ENCODE measurements at places on chromosomes 11 and 22.

DNA sequence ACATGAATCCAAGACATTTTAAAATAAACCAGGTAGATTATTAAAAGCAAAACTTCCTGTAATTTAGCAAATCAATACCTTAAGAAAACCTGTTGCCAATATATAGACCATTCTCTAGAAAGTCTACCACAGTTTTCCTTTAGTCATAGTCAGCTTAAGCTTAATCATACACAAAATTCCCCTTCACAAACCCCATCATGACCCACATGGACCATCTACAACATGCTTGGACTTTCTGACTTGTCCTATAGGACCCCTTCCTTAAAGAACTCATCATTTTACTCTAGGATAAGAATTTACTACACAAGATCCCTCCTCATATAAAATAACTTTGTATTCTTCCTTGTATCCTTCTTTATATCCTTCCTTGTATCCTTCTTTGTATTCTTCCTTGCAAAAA lies 16.2 kb upstream of the RNASEH2C start:
- DNase-seq = no peak

DNA sequence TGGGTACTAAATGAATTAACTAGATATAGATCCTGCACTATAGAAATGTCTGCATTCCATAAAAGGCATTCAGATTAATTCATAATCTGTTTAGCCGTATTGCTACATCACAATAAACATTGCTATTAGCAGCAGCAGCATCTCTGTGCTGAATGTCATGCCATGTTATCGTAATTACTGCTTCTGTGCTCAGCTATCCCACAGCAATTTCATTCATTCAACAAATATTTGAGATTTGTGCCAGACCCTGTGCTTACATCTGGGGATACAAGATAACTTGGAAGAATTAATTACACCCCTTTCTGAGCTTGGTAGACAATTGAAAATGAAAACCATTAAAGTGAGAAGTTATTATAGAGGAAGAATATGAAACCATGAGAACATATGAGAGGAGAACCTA lies 185.8 kb upstream of the C11orf87 start:
- no peak for DNase-seq

GRCh38 chr11:132504501-132505041 lies 1027.7 kb downstream of the OPCML start:
- no peak for DNase-seq

DNA sequence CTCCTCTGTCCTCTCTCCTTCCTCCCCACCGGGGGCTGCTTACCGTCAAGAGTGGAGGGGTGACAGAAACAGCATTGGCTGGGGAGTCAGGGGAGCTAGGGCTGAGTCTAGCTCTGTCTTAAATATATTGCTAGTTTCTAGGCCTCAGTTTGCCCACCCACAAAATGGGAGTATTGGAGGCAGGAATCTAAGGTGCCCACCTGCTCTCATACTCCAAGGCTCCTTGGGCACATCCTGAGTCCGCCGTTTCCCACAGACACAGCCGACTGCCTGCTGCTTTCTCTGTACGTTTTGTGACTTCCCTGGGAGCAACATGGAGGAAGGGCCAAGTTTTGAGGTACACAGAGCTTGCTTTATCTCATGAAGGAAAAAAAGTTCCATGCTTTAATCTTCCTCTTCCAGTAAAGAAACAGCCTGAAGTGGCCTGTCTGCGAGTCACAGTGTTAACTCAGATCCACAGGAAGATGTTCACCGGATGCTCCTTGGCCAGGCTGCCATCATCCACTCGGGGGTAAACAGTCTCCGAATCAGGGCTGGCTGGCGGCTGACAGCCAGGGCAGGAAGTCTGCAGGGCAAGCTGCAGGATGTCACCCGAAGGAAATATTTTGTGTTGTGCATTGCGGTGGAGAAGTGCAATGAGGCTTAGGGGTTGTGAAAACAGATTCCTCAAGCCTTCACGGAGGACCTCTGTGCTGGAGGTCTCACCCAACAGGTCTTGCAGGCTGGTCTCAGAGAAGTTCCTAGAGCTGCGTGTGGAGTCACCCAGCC lies 11.0 kb upstream of the CERK start:
- no peak for DNase-seq

- no peak for DNase-seq
Measured at GRCh38 chr11:11499300-11499699, 122.5 kb downstream of the GALNT18 start.

- DNase-seq = no peak
Measured at GRCh38 chr11:94144216-94144615, 15.6 kb downstream of the PANX1 start.

DNA sequence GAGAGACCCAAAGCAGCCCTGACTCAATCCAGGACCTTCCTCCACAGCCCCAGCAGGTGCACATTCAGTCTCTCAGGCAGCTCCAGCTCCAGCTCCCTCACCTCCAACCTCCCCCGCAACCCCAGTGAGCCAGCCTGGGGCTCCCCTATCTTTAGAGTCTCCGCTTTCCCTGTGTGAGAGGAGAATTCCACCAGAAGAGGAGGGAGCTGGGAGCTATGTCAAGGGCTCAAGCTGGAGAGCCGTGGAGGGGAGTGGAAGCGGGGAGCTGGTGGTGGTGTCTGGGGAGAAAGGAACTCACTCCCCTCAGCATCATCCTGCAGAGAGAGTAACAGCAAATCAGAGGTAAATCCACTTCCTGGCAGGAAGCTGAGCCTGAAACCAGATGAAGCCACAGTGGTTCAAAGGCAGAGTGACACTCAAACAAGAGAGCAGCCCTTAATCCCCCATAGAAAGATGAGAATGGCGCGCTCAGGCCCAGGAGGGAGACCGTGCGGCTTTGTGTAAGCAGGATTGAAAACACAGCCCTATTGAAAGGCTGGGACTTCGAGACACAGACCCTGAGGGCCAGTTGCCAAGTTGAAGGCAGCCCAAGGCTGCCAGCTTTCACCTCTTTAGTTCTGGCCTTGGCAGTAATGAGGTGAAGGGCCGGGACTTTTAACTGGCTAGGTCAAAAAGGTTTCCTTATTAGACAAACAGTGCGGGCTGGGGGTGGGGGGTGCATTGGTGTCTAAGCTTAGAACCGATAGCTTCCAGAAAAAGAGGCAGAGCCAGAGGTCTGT lies 21.4 kb upstream of the CDON start:
- DNase-seq = no peak
